Dorsolateral prefrontal cortex (tissue), 122 donors: ENCODE measurements at places on chromosomes 6 and 20.

DNA sequence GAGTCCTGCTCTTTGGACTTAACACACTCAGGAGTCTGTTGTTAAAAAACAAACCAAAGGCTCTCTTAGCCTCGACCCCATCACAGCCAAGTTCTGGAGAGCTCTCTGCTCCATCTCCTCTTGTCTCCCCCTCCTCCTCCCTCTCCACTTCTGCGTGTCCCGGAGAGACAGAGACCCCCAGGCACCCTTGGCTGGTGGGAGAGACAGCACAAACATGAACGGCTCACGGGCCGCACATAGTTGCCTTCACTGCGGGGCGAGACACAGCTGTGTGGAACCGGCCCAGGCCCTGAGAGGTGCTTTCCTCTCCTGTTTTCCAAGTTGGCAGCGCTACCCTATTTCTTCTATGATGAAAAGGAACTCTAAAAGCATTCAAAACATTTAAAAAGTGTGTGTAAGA lies 23.3 kb upstream of the MYT1 start:
- DNase-seq: peak; percentile 18

GRCh38 chr6:120274547-120274946 lies 925.0 kb upstream of the MAN1A1 start:
- DNase-seq: no peak

GRCh38 chr20:61760321-61760720 lies 305.4 kb downstream of the TAF4 start:
- DNase-seq: peak; percentile 52

DNA sequence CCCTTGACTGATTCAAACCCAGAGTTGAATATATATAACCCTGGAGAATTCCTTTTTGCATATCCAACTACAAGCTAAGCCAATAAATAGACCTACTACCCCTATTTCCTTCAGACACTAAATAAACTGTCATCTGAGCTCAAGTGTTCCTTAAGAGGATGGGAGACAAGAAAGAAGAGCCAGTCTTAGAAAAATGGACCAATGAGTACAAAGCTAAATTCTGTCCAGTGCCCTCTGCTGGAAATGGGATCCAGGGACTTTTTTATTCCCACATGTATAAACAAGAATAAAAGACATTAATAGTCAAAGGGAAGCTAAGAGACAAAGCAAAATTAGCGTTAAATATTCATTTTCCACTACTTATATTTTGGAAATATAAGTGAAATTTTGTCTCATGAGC lies 4.8 kb downstream of the PPP1R10 start:
- DNase-seq: no peak

DNA sequence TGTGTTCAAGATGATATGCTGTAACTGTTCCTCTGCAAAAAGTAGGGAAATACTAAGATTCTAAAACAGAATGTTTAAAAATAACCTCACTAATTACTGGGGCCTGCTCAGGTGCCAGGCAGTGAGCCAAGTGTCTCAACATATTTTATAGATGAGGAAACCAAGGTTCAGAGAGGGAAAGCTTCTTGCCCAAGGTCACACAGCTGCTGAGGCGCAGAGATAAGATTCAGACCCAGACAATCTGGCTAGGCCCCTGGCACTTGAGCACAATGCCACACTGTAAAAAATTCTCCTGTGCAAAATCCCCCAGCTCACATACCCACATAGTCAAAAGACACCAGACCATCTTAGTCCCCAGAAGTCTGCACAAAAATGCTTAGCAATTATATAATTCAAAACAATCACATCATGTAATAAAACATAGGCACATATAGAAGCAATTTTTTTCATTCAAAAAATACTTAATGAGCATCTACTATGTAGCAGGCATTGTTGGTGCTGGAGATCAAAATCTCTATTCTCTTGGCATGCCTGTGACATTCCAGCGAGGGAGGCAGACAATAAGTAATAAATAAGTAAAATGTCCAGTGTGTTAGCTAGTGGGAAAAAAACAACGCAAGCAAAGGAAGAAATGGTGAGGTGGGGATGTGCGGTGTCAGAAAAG lies 10.3 kb downstream of the PREX1 start:
- no peak for DNase-seq

DNA sequence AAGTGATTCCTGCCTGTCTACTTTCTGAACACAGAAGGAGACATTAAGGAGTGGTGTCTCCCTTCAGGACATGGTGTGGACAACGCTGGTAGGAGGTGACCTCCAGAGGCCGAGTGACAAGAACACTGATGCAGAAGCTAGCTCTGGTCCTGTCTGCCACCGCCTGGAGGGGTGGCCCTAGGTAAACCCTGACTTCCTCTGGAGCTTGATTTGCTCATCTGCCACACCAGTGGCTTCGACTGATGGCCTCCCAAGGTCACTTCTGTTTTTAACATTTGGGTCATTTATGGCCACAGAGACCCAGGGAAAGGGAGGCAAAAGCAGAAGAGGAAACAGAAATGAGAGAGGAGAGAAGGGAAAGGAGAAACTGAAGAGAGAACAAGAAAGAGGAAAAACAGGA lies 49.4 kb upstream of the SLC22A23 start:
- no peak for DNase-seq

DNA sequence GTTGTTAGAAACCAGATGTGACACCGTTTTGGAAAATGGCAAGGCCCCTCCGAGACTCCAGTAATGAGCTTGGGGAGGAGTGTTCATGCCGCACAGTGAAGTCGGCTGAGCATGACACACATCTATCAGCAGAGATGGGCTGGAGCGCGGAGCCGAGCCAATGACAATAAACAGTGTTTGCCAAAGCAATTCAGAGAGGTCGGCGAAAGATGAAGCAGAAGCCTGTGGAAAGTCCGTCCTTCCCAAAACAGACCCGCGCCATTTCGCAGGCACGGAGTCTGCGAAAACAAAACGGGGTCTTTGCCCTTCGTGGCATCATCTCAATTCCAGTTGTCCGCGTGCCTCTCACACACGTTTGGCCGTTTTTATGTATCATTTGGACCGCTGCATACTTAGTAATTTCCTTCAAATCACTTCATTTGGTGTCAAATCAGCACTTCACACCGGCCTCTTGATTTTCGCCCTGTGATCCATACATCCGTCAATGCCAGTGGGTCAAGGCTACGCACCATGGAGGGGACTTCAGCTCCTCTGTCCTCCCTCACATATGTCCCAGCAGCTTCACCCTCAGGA lies 71.3 kb downstream of the SULF2 start:
- no peak for DNase-seq

- peak; percentile 82 for DNase-seq
These were observed 91.3 kb upstream of the SHLD1 start for GRCh38 chr20:5658912-5659345.

- DNase-seq: no peak
These were observed 13.2 kb upstream of the ARMC12 start for GRCh38 chr6:35723587-35723986.

DNA sequence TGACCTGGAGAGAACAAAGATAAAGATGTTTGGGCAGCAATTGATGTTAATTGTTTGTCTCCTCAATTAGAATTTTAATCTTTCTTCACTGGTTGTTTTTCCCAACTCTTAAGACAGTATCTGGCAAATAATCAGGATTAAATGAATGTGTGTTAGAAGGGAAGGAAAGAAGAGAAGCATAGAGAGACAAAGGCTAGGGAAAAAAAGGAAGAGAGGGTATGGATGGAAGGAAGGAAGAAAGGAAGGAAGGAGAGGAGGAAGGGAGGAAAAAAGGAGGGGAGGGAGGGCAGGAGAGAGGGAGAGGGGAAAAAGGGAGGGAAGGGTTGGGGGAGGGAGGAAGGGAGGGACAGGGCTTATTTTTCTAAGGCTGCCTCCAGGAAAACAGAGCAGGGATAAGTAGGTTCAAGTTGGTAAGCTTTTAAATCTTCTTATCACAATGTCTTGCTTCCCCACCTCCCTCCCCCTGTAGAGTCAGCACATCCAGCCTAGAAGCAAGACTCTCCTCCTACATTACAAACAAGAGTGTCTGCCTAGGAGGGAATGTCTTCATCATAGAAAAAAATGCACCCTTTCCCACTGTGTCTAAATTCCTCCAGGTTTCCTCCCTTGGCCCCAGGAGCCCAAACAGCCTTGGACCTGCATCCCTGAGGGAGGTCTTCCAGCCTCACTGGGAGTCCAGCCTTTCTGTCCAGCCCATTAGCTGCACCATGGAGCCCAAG lies 447.8 kb upstream of the JARID2 start:
- no peak for DNase-seq

- DNase-seq: no peak
These were observed 114.5 kb downstream of the SLC16A10 start for GRCh38 chr6:111201764-111202163.

- no peak for DNase-seq
These were observed 28.5 kb upstream of the BPIFA2 start for GRCh38 chr20:33139467-33139866.

DNA sequence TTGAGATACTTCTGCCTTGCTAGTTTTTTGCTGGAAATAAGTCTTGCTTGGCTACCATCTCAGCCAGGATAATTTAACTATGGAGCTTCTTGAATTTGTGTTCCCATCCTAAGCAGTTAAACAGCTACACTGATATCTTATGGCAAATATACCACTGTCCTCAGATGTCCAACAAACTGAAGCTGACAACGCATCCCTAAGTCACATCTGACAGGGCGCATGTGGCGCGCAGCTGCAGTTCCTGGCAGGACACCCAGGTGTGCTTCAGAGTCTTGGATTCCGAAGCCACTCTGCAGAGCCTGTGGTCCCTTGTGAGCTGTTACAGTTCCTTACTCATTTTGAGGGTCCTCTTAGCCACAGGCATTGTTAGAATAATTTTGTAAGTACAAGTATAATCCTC lies 127.9 kb downstream of the WDR27 start:
- no peak for DNase-seq

- DNase-seq: no peak
These were observed 257.7 kb upstream of the OPRM1 start for GRCh38 chr6:153781306-153781705.

GRCh38 chr6:28980852-28981430 lies 24.2 kb downstream of the ZNF311 start:
- no peak for DNase-seq

DNA sequence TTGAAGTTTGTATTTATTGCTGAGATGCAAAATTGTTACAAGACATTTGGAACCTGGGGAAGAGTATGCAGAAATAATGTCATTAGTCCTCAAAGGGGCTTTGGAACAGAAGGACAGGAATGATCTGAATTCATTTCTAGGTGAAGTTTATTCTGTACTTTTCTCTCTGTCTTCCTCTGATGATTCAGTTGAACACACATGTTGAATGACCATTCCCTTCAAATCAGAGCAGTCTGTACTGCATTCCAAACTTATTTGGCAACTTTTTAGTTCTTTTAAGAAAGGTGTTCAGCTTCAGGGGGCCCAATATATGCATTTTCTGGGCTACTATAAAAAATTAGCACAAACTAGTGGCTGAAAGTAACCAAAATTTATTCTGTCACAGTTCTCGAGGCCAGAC lies 213.9 kb upstream of the LAMP5 start:
- no peak for DNase-seq

DNA sequence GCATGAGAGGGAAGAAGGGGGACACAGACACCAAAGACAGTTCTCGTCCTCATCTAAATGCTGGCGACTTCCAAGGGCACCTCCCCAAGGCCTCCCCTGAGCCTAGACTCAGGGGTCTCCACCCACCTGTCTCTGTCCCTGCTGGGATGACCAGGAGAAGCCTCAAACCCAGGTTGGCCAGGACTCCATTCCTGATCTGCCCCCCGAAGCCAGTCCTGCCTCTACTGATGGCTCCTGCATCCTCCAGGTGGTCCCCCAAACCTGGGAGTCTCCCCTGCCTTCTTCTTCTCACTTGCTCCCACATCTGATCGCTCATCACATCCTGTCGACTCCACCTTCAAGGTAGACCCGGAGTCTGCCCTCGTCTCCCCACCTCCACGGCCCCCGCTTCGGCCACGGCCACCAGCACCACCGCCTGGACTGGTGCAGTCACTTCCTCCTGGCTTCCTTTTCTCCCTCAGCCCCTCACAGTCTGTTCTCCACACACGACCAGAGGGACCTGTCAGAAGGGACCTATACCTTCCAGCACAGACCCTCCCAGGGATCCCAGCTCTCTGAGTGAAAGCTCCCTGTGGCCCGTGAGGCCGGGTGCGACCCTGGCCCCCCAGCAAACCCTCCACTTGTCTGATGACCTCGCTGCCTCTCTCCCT lies 92.1 kb downstream of the CEBPB start:
- no peak for DNase-seq

DNA sequence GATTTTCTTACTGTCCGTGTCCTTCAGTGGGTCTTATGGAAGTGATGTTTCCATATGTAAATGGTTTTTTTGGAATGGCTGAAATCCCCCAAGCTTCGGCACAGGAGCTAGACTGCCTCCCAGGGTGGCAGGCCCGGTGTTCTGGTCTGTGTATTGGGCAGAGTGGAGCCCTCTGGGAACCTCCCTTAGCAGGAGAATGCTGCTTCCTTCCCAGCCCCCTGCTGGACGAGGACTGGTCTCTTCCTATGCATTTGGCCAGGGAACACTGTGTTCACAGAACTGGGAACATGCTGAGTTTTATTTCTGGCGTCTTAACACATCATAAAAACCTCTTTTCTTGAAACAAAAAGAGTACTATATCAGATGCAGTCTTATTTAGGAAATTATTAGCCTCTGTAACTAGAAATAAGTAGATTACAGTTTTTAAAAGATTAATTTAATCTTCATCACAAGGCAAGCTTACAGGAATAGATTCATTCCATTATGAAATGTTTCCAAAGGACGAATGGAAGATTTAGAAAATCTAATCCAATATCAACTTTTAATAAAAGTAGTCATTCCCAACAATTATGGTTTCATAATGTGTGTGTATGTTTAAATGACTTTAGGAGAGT lies 56.6 kb downstream of the SYTL3 start:
- peak; percentile 51 for DNase-seq

- no peak for DNase-seq
These were observed 266.9 kb upstream of the CITED2 start for GRCh38 chr6:139641376-139641775.

GRCh38 chr6:37019065-37019450 lies 13.6 kb downstream of the FGD2 start:
- no peak for DNase-seq

DNA sequence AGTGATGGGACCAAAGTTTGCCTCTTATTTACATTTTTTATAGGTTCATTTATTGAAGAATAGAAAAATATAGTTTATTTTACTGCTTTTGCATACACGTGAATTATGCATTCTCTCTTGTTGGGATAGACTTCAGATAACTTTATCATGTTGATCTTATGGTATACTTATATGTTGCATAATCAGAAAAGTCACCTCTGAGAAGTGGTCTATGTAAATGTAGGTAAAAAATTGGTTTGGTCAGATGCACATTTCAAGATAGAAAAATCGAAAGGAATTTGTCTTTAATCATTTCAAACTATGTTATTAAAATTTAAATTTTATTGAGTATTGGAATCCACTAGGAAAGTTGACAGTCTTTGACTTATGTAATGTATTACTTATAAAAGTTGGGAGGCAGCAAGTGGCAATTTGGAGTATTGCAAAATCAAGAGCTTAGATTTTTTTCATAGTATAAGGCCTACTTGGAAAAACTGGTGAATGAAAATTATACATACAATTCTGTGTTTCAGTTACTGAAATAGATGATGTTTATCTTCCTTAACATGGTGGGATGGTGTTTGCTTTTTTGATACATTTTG lies 2.4 kb downstream of the PHF3 start:
- no peak for DNase-seq

- peak; percentile 78 for DNase-seq
These were observed 25.6 kb downstream of the WRNIP1 start for GRCh38 chr6:2790588-2791449.
